ENCODE measurements at places on chromosomes 2 and 18.
A peak's percentile ranks its signal among the peaks of the same experiment; 100 is the strongest.

DNA sequence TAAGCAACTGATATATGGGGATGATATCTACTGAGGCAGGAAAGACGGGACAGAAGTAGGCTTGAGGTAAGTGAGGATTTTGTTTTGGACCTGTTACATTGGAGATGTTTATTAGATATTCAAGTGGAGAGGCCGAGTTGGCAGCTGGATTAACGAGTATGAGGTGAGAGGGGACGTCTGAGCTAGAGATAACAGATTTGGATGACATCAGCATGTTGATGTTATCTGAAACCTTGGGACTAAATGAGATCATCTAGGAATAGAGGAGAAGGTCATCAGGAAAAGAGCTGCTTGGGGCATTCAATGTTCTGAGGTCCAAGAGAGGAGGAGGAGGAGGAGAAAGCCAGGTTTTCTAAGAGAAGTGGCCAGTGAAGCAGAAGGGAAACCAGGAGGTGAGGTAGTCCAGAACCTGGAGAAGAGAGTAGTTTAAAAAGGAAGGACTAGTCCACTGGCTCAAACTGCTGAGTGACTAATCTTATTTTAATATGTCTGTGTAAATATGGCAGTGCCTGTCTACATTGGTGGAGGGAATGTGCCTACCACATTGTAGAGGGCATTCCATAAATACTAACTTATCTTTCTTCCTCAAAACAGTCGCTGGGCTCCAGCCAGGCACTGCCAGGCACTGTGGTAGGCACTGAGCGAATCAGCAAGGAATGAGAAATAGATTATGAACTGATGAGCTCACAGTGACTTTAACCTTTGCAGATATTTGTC lies 488.3 kb downstream of the DLGAP1 start:
- peak; percentile 19 for DNase-seq

GRCh38 chr2:207231967-207232366 lies 66.2 kb upstream of the KLF7 start:
- DNase-seq = no peak

DNA sequence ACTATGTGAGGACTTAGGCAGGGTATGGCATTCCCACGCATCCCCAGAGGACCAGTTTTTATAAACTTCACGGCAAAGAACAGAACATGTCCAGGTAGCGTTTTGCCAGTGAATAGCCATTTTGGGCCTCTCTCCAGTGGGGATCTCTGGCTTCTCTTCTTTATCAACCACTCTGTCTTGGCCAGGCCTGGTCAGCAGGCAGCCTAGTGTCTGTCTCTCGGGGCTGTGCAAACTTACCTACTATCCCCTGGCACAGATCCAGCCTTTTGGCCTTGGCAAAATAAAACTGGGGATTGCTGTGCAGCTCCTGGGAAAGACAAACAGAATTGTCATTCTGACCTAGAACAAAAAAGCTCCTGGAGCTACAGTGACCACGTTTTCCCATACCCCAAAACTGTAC lies 14.5 kb downstream of the CAPN14 start:
- no peak for DNase-seq

GRCh38 chr2:200484934-200485333 lies 24.9 kb downstream of the KCTD18 start:
- DNase-seq = no peak

DNA sequence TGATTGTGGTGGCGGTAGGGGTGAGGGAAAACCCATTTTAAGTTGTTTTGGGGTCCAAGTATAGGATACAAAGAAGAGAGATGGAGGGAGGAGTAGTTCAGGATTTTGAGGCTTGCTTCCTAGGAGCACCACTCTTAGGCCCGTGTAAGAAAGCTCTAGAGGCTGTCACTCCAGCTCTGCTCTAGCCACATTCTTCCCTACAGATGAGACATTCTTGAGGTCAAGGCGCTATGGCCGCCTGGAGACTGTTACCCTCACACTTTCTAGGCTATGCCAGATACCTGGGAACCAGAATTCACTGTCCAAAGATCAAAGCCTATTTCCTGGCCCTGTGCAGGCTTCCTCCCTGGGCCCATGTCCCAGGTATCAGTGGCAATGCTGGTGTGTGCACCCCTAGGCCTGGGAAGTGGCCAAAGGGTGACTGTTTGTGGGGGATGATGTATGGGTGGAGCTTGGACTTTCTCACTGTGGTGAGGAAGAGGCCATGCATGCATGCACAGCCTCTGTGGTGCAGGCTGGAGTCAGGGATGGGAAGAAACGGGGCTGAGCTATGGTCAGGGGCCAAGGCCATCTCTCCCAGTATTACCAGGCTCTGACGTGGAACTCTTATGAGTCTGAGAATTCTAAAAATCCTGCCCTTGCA lies 7.0 kb upstream of the TTL start:
- no peak for DNase-seq

DNA sequence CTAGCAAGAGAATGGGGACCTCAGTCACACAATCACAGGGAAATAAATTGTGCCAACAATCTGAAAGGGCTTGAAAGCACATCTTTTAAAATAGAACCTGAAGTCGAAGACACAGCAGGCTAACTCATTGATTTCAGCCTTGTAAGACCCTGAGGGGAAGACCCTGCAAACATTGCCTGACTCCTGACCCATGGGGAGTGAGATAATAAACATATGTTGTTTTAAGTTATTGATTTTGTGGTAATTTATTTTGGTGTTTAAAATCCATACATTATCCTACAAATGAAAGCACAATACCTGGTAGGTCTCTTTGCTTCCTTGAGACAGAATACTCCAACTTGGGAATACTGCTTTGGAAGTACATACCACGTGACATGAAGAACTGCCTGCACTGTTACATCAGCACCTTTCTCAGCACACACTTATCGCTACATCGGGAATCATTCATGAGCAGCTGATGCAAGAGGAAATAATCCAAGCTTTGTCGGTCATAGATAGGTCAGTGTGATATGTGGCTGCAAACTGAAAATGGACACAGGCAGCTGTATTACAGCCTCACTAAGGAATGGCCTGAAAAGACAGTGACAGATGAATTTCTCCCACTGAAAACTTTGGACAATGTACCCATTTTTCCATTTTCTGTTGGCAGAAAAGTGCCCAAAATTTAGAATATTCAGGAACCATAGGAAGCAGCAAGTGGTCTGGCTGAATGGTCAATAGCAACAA lies 494.5 kb upstream of the MAP2 start:
- no peak for DNase-seq

DNA sequence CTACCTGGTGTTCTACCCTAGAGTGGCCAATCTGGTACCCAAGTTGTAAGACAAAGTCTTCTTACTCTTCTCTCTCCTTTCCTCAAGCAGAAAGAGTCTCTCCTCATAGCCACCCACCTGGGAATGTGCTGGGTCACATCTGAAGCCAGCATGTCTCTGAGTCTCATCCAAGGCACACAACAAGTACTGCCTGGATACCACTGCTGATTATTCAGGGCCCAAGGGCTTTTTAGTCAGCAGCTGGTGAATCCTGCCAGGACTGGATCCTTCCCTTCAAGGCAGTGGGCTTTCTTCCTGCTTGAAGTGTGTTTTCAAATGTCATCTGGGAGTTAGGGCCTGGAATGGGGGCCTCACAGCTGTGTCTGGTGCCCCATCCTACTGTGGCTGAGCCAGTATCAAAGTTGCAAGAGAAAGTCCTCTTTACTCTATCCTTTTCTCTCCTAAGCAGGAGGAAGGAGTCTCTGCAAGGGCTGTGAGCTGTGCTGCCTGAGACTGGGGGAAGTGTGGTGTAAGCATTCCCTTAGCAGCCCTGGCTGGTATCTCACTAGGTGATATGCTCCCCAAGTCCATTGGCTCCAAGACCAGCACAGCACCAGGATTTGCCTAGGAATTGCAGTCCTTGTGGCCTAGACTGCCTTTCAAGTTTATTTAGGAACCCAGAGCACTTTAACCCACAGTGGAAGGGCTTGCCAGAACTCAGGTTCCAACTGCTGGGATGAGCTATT lies 27.2 kb downstream of the OXER1 start:
- no peak for DNase-seq

DNA sequence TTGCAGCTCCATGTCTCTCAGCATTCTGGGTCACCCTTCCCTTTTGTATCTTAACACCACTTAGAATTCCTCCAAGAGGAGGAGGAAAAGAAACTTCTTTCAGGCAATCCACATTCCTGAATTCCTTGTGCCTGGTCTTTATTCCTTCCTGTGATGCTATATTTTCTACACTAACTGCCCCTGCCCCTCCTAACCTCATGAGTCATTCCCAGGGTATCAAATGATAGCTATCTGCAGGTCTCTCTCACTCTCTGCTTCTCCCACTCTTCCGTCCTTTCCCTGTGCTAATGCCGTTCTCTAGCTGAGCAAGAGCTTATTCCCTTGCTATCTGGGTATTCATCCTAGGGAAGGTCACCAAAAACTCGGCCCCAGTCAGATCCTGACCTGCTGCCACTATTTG lies 395.0 kb upstream of the TCF4 start:
- no peak for DNase-seq

DNA sequence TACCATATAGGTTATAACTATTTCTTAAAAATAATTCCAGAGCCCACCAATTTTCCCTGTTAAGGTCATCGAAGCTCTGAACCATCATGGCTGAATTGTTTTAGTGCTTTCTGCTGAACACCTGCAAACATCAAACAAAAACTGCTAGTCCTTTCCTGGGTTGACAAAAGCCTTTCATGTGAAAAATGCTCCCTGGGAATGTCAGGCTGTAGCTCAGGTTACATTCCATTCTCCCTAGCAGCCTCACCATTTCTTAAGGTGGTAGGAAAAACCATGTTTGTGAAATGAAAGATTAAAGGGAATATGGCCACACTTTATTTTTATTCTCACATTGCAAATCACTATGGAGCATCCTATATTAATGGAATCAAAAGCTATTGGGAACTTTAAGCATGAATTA lies 5.7 kb downstream of the TCF4 start:
- DNase-seq = no peak

- DNase-seq = no peak
Measured at GRCh38 chr2:11499081-11499743, 33.3 kb upstream of the E2F6 start.

DNA sequence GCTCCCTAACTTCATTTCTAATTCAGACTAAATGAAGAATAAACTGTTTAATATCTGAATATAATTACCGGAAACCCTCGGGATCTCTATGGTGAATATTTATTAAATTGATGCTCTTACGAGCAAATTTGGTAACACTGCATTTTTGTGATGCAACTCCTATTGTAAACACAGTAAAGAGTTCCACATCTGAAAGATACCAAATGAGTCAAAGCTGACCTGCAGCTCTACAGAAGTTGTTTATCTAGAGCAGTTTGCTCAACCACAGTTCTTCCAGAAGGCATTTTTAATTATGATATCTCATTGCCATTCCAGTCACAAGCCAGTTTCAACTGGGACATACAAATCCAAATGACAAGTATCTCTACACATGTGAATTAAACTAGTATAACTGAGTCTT lies 129.7 kb downstream of the PKP4 start:
- no peak for DNase-seq

- DNase-seq = peak; percentile 4
Measured at GRCh38 chr18:59783138-59783537, 85.9 kb upstream of the CCBE1 start.
